GM13976 (cell line): ENCODE measurements at places on chromosomes 13 and 19.

DNA sequence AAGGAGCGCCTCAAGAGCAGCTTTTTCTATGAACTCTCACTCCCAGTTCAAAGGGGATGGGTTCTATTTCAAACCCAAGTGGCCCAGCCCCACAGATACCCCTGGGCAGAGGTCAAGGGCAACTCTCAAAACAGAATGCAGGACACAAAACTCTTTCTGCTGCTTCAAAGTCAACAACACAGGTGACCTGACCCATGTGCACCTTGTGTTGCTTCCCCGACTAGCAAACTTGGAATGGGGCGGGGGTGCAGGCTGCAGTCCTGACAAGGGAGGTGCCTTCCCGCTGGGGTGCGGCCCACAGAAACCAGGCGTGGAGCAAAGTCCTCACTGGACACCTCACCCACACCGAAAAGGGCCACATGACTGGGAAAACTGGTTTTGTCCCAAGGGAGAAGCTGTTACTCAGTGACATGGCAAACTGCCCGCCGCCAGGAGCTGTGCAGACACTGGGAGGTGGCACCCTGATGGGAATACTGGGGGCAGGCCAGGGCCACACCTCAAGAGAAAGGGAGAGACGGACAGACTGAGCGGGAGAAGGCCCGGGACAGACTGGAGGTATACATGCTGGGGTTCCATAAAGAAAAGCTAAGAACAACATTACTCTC, 17.4 kb downstream of the ZC3H4 start:
- DNase-seq = no peak

DNA sequence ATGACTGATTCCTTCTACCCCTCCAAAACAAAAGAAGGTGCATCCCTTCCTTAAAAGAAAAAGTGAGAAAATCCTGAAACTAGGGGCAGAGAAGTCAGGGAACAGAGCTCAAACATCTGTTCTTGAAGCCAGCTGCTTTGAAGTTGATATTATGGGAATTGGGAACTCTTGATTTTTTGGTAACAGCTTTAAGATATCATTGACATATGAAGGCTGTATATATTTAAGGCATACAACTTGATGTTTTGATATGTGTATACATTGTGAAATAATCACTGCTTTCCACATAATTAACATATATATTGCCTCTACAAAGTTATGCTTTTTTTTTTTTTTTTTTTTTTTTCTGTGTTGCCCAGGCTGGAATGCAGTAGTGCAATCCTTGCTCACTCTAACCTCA, 117.1 kb downstream of the AKAP11 start:
- DNase-seq = no peak

GRCh38 chr13:113860665-113861432, 3.0 kb downstream of the GAS6 start:
- DNase-seq = no peak

- DNase-seq = no peak
Measured at GRCh38 chr13:90293793-90294361, 1053.6 kb upstream of the MIR17HG start.

GRCh38 chr13:23020246-23020843, 160.4 kb upstream of the SGCG start:
- peak; percentile 48 for DNase-seq

DNA sequence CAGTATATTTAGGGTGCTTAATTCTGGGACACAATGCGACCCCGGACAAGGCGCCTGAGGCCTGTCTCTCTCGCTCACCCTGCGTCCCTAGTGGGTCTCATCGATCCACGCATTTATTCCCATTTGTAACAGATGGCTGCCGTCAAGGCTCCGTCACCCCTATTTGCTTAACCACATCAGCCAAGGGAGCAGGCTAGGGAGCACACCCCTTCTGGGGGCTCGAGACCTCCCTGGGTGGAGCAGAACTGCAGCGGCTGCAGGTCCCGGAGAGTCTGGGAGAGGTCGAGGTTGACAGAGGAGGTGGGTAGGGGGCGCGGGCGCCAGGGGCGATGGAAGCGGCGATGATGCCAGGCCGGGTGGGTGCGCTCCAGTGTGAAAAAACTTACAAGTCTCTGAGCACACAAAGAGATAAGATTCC, 507 bp downstream of the ALG5 start:
- no peak for DNase-seq

GRCh38 chr13:94093652-94094315, 385.7 kb downstream of the DCT start:
- DNase-seq = no peak

DNA sequence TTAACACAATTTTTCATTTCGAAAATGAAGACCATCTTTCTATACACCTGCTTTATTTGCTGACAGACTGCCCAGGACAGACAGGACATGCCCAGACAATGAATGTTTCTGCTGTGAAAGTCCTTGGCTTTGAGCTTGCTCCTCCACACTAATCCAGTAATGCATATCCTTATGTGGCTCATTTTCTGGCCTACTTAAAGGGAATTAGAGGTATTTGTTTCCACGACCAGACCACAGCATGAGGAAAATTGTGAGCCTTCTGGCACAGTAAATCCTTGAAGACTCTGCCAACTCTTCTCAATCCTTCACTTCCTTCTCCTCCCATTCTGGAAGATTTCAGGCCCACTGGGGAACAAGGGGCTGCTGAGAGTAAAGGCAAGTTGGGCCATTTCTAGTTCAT, 25.7 kb downstream of the CCDC70 start:
- DNase-seq = no peak

GRCh38 chr13:25242956-25243355, 44.3 kb downstream of the MTMR6 start:
- DNase-seq = no peak

DNA sequence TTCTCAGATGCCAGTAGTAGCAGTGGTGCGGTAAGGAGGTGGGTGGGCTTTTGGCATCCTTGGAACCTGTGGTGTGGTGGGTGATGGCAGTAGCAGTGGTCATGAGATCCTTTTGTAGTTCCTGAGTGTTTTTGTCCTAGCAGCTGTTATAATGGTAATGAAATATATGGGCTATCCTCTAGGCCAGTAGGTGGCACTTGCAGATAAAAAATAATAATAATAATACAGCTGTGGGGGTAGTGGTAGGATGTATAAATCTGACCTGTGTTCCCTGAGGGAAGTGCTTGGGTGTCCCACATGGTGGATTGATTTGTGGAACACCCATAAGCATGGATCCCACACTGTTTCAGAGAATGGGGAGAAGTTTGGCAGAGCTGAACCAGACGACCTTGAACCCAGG, 334.0 kb downstream of the SLITRK5 start:
- DNase-seq = no peak

DNA sequence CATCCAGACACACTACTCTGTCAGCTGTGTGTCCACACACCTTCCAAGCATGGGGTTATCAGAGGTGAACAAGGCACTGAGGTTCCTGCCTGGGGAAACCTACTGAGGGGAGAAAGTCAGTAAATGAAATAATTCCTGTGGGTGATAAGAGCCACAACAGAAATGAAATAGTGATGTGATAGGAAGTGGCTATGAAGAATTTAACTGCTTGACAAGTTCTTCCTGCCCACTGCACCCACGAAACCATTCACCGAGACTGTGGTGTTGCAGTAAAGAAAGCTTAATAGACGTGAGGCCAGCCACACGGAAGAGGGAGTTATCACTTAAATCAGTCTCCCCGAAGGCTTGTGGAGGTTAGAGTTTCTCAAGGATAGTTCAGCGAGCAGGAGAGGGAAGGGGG, 353.1 kb downstream of the UQCRFS1 start:
- DNase-seq = no peak

DNA sequence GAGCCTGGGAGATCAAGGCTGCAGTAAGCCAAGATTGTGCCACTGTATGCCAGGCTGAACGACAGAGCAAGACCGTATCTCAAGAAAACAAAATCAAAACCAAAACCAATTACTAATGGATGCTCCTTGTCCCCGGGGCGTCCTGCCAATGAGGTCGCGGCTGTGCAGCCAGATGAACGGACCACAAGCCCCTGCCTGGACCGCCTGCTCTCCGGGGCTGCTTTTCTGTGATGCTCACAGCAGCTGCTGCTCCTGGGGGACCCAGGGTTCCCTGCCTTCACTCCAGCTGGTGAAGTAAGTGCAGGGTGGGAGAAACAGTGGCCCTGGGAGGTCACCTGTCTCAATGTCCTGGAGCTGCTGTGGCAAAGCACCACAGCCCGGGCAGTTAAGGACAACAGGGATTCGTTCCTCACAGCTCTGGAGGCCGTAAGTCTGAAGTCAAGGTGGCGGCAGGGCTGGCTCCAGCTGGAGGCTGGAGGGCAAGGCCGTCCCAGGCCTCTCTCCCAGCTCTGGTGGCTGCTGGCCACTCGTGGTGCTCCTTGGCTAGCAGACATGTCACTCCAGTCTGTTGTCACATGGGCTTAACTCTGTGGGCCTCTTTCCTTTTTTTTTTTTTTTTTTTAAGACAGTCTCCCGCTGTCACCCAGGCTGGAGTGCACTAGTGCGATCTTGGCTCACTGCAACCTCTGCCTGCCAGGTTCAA, 10.1 kb downstream of the COPE start:
- no peak for DNase-seq

GRCh38 chr19:17504030-17504429, 7.4 kb upstream of the PGLS start:
- DNase-seq = no peak

GRCh38 chr13:99922631-99923404, 48.7 kb downstream of the ZIC5 start:
- DNase-seq = no peak

DNA sequence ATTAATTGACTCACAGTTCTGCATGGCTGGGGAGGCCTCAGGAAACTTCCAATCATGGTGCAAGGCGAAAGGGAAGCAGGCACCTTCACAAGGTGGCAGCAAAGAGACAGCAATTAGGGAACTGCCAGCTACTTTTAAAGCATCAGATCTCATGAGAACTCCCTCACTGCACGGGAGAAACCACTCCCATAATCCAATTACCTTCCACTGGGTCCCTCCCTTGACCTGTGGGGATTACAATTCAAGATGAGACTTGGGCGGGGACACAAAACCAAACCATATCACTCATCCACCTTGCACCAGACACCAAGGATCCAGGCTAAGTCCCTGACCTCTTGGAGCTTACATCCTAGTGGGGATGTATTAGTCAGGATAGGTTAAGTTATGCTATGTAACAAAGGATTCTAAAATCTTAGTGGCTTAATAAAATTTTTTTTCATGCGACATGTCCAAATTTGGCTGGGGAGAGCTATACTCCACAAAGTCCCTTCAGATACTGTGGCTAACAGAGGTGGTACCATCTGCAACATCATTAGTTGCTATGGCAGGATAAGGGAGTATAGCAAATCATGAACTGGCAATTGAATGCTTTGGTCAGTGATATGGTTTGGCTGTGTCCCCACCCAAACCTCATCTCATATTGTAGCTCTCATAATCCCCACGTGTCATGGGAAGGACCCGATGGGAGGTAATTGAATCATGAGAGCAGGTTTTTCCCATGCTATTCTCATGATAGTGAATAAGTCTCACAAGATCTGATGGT, 8.3 kb upstream of the FAM187B start:
- no peak for DNase-seq

DNA sequence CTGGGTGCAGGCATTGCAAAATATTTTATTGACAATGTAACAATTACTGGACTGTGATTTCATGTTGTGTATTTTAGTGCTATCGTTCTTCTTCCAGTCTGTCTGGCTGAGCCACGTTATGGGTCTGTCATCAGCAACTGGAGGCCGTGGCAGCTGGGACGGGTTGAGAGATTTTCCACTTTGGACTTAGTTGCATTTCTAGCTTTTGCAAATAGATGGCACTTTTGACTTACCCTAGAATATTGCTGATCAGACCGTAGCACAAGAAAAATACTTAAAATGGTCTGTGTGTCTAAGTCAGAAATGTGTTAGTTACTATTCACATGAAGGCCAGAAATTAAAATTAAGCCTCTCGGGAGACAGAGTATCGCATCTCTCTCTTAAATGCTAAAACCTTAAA, 211.1 kb downstream of the TEX29 start:
- no peak for DNase-seq

DNA sequence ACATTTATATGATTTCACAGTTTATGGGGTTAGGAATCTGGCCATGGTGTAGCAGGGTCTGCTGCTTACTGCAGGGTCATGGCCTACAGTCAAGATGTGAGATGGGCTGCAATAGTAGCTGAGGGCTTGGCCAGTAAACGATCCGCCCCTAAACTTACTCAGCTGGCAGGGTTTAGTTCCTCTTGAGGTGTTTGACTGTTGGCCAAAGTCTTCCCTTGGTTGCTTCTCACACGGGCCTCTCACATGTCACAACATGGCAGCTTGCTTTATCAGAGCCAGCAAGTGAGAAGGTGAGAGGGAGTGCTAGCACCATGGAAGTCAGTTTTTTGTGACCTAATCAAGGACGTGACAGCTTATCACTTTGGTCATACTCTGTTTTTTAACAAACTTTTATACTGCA, 77.1 kb downstream of the DNAJC3 start:
- no peak for DNase-seq

- DNase-seq = no peak
Measured at GRCh38 chr13:94679614-94680013, 32.7 kb downstream of the SOX21 start.

GRCh38 chr19:50333737-50334617, 4.8 kb upstream of the KCNC3 start:
- peak; percentile 92 for DNase-seq

- no peak for DNase-seq
Measured at GRCh38 chr19:31303262-31303815, 45.9 kb downstream of the TSHZ3 start.

- no peak for DNase-seq
Measured at GRCh38 chr19:58395979-58396627, 647 bp downstream of the RNF225 start.

DNA sequence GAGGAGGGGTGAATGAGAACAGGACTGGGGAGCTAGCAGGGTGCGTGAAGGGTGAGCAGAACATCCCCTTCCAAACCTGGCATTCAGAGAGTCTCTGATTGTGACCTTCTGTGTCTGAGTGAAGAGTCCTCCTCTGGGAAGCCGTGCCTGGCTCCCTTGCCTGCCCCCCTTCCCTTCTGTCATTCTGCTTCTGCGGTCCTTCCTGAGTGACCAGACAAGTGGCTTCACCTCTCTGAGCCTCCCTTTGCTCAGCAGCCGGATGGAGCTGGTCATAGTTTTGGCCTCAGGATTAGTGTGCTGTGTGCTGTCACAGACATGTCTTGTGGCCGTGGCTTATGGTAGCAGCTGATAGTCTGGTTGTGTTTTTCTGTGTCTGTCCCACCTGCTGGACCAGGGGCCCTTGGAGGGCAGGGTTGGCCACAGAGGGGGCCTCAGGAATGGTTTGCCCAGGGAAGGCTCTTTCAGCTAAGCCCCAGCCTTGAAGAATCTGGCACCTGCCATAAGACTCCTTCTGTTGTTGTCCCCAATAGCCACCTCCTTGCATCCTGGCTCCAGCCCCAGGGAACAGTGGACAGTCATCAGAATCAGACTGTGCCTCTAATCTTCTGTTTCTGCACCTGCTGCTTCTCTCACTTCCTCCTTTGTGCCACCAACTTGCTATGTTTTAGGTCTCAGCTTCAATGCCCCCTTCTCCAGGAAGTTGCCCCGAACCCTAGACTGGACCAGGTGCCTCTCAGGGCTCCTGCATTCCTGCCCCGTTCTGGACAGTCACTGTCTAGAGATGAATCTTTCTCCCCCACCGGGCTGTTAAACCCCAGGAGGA, 5.9 kb downstream of the CLPTM1 start:
- DNase-seq = no peak
